NCI-H1417 treated with DMSO at 0.1 percent for 48 hours (cell line): ENCODE measurements at places on chromosomes 3 and 15.
A peak's percentile ranks its signal among the peaks of the same experiment; 100 is the strongest.

DNA sequence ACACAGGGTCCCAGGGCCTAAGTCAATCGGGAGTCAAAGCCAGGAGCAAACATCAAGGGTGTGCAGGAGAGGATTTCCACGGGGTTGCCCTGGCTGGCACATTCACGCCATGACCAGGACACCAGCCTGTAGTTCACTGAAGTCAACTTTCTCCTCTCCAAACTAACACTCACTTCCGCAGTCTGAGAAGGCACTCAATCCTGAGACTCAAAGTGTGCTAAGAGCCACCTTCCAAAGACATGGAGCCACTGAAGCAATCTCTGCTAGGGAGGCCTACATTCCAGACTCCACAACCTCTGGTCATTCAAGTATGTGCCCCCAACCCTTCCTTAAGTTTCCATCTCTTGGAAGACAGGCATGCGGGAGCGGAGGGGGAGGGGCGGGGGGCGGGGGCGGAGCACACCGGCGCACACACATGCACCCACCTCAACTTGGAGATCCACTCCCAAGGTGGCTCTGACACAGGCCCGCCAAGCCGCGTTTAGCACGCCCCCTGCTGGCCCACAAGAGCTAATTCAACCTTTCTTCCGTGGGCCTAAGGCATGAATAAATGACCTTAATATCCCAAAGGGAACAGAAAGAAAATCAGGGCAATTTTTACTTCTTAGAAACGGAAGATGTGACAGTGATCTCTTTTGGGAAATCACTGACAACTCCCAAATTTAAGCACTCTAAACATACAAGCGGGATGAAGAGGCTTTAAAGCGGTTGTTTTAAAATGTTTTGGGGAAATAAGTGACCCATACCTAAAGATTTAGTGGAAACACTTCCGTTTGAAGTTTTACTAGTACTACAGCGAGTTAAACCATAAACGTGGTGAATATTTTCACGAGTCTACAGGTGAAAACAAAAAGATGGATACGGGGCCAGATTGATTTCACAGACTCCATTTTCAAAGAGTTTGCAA, 162.5 kb upstream of the CHRNA7 start:
- DNase-seq: peak; percentile 56

DNA sequence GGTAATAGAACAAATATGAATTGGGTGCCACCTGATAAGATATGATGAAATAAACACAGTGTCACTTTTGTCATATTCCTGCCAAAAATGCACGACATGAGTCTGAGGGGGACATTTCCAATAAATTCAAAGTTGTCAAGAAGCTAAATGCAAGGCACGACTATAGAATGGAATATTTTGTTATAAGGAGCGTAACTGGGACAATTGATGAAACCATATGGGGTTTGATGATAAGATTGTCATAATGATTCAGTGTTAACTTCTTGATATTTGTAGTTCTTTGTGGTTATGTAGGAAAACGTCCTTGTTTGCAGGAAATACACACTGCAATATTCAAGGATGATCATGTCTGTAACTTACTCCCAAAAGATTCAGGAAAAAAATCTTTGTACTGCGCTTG, 163.3 kb downstream of the MEX3B start:
- DNase-seq: no peak

- DNase-seq: no peak
These were observed 18.6 kb upstream of the SYNM start for GRCh38 chr15:99086327-99086667.

DNA sequence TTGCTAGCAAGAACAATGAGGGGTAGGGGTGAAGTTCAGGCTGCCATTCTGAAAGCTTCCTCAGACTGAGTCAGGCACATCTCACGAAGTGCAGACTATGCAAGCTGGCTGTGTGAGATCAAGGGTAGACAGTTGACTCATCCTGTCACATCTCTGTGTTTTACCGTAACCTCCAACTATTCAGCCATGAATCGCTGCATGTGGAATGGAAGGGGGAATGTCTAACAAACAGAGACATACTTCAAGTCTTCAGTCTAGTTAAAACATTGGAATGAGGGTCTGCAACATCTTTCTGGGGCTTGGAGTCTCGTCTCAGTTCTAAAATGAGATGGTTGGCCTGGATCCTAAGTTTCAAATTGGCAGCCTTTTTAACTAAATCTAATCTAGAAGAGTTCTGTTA, 25.9 kb downstream of the AGTR1 start:
- DNase-seq: no peak

GRCh38 chr3:164897342-164897741, 181.0 kb downstream of the SI start:
- no peak for DNase-seq

- DNase-seq: no peak
These were observed 4.2 kb upstream of the CHL1 start for GRCh38 chr3:192215-192929.

DNA sequence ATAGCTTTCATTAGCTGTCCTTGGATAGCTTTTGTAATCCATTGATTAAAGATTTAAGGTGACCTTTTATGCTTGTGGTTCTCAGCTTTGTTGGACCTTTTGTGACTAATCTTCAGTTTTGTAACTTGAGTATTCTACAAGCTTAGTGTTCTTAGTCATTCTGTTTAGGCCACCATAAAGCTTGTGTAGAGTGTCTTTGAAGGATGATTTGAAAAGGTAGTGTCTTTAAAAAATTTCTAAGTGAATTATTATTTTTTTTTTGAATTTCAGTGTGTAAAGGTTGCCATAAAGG, 7.5 kb downstream of the MORF4L1 start:
- no peak for DNase-seq

- no peak for DNase-seq
These were observed 152.7 kb upstream of the PRICKLE2 start for GRCh38 chr3:64377942-64378341.
